Stimulated activated CD8-positive, alpha-beta memory T cell treated with anti-CD3 and anti-CD28 coated beads, Interleukin-7, amount 100 ng/mL, for 1 hour (primary cell): ENCODE measurements at places on chromosomes 5 and 9.

- peak; percentile 1 for DNase-seq
Observed at GRCh38 chr5:137665678-137666460, 70.0 kb downstream of the KLHL3 start.

- no peak for DNase-seq
Observed at GRCh38 chr5:40937075-40937474, 27.8 kb downstream of the C7 start.

- no peak for DNase-seq
Observed at GRCh38 chr5:178431782-178432165, 158.4 kb downstream of the COL23A1 start.

- no peak for DNase-seq
Observed at GRCh38 chr9:128785427-128785826, 1.6 kb upstream of the TBC1D13 start.

GRCh38 chr5:147860641-147861025, 17.9 kb upstream of the SCGB3A2 start:
- DNase-seq: no peak

DNA sequence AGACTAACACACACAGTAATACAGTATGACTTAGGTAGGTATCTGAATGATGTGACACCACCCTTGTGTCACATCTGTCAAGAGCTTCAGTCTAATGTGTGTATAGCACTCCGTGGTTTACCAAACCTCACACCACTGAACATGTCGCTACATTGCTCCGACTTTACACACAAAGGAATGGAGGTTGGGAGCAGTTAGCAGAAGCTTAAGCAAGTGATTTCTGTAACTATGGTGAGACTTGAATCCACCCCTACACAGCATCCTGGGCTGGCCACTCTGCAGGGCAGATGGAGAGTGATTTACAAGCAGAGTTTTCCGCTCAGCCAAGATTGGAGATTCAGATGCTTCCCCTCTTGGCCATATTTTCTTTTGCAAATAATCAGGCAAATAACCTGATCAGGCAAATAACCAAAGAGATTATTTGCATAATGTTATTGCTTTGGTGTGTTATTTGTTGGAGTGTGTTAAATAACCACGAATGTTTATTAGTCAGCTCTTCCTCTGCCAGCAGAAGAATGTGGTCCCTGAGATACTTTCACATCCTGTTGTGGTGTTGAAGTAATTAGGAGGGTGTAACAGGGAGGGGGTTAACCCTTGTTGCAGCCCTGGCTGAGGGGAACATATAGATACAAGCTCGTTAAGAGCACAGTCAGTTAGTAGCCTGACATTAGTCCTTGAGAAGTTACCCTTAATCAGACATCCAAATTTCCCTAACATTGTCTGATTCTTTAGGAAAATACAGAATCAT, 92.8 kb downstream of the SNX18 start:
- DNase-seq: no peak

DNA sequence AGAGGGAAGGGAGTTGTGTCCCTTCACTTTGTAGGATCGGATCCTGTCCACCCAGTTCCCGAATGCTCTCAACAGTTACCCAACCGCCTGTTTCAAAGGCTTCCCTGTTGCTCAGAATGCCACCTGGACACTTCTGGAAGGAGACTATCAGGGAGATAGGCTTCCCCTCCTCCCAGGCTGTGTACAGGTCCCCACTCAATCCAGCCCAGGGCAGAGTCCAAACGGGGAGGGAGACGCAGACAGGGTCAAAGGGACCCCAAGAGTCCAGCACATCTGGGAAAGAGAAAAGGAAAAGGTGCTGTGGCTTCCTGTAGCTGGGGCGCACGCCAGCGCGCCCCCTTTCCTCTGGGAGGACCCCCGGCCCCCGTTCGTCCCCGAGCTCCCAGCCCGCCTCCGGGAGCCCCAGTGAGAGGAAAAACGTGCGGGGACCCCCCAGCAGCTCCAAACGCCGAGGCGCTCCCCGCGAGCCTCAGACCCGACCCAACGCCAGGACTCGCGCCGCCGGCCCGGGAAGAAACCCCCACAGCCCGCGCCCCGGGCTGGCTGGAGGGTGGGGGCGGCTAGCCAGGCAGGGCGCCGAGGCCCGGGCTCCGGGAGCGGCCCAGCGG, 640 bp downstream of the SURF4 start:
- DNase-seq: no peak

DNA sequence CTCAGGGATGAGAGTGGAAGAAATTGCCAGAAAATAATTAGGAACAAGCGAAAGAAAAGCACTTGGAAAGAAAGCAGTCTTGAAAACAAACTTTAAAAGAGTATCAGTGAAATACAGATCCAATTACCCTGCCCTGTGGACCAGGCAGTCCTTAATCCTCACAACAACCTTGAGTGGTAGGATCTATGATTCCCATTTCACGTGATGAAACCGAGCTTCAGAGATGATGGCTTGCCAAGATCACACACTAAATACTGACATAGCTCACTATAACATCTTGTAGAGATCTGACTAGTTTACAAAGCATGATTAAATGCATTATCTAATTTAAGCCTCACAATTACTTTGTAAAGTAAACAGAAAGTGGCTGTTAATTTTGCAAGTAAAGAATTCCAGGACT, 55.5 kb upstream of the ABCA1 start:
- no peak for DNase-seq

DNA sequence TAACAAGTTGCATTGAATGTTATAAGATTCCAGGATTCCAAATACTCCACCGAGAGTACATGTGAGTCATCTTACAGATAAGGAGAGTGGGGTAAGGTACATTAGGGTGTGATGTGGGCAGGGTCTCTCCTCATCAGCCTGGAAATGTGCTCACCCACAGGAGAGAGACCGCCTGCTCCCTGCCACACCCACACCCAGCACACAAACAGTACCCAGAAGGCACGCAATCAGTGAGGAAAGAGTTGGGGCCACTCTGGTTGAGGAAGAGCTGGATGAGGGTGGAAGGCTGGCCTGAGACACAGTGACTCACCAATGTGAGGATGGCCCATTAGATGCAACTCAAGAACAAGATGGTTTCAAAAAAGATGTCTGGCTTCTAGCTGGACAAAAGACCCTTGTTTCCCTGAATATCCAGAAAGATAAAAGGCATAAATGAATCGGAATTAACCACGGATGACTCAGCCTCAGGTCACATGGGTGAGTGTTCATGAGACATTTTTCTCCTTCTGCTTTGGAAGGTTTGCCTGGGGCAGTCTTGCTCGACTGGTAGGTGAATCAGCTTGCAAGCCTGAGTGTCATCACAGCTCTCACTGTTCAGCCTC, 51.1 kb upstream of the LHFPL2 start:
- no peak for DNase-seq

- no peak for DNase-seq
Observed at GRCh38 chr5:33588654-33589372, 148.0 kb downstream of the TARS1 start.

GRCh38 chr5:56676091-56676768, 139.1 kb upstream of the MAP3K1 start:
- DNase-seq: no peak

- no peak for DNase-seq
Observed at GRCh38 chr5:56003179-56003578, 8.4 kb upstream of the IL6ST start.

GRCh38 chr9:81616141-81616540, 73.2 kb downstream of the TLE1 start:
- no peak for DNase-seq

DNA sequence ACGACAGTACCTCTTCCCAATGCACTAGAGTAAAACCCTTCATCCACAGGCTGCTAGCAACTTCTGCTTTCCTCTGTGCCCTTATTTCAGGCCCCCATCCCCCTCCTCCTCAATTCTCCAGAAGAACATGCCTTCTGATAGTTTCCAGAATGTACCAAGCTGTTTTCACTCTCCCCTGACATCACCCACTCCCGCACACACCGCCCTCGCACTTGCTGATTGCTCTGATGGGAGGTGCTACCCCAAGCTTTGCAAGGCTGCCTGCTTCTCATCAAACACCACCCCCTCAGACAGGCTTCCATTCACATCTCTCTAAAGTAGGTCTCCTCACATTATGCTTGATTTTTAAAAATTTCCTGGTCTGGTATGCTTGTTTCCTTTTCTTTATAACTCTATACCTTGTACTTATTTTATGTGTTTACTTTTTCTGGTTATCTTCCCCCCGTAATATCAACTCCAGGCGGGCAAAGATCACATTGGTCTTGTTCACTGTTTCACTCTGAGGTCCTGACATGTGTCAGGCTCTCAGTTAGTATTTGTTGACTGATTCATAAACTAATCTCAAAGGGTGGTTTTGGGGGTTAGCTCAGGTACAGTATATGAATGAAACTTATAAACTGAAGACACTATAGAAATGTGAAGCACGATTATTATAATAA, 91.0 kb upstream of the C9orf72 start:
- DNase-seq: no peak
